ENCODE measurements at places on chromosomes 2 and 18.

DNA sequence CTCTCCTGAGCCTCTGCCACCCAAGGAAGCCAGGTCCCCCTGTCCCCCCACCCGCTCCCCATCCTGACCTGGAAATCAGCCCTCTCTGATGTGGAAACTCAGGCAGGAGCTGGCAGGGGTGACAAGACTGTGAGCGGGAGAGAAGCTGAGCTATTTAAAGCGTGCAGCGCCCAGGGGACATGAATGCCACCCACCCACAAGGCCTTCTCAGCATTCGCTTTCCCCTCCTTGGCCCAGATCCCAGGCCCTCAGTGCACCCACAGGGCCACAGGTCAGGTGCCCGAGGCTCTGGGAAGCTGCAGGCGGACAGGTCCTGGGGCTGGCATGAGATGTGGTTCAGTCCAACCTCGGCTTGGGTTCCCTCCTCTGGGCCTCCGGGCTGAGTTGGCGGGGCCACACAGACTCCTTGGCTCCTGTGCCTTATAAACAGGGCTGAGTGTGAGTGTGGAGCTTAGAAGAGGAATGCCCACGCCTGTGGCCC is 168.3 kb downstream of the SMAD7 start:
- no peak for DNase-seq

DNA sequence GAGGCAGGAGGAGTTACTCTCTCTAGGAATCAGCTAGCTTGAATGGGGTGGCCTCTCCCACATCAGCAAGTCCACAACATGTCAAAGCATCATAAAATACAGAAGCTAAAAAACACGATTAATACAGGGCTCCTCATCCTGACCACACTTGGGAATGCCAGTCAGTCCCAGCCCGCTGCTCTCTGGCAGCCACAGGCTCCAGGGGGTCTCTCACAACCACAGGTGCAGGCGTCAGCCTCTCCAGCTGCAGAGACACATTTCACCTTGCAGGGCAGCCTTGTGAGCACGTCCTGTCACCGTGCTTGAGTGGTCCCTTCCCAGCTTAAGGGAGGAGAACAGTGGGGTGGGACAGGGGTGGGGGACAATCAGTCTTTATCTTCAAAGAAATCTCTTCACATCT is 137.4 kb upstream of the SH3BP4 start:
- DNase-seq: no peak

DNA sequence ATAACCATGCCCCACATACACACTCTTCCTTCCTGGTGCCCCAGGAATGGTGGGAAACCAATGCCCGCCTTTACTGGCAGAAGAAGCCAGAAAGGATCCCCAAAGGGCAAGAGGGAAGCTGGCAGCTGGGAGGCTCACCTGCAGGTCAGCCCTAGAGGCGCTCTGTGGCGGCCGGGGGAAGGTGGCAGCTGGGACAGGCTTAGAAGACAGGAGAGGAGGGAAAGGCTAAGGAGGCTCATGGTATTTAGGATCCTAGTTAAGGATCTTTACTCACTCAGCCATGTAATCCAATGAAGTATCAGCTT is 23.8 kb downstream of the ADRA2B start:
- no peak for DNase-seq

DNA sequence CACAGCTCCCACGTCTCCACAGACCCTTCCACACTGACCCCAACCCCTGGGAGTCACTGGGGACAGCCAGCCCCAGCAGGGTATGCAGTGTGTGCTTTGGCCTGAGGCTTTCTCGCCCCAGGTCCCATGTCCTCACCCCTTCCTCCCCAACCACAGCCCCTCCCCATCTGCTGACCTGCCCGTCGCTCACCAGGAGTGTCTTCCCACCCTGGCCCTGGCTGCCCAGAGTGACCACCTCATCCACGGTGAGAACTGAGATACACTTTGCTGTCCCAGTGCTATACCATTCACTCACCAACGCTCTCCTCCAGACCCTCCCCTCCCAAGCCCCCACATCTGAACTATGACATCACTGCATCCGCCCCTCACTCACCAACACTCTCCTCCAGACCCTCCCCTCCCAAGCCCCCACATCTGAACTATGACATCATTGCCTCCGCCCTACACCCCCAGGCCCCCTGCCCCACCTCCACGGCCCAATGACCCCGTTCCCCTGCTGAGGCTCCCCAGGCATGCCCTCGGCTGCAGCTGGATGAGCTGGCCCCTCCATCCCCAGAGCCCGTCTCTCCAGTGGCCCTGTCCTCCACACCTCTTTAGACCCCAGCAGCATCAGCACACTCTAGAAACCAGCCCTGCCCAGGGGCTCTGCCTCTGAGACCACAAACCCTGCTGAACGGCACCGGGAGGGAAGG is 55.2 kb downstream of the ANKMY1 start:
- no peak for DNase-seq

DNA sequence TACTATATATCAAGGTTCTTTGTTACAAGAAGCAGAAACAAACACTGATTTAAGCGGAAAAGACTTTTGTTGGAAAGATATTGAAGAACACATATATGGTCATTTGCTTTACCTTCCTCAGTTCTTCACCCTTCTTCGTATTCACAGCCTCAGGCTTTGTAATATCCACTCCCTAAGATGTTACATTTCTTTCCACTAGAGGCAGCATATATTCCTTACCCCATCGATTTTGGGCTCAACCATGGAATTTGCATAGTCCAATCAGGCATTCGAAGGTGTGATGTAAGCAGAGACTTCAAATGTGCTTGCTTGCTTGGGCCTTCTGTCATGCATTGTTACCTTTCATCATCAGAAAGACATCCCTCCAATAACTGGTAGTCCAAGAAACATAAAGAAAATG is 287.4 kb downstream of the PID1 start:
- DNase-seq: no peak

DNA sequence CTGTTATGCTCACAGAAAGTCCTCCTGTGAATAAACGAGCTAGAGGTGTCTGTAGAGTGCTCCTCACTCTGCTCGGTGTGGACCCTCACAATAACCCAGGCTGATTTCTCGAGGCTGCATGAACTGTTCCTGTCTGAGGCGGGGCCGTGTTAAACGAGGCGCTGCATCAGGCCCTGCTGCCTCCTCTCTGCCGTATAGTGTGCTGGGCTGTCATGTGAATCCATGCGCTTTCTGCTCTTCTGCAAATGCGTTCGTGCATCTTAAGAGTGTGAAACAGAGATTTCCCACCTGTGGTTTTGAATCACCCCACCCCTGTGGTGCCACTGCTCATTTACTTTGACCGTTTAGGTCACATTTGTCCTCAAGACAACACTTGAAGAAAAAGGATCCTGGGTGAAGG is 26.2 kb downstream of the TRAF3IP1 start:
- no peak for DNase-seq

DNA sequence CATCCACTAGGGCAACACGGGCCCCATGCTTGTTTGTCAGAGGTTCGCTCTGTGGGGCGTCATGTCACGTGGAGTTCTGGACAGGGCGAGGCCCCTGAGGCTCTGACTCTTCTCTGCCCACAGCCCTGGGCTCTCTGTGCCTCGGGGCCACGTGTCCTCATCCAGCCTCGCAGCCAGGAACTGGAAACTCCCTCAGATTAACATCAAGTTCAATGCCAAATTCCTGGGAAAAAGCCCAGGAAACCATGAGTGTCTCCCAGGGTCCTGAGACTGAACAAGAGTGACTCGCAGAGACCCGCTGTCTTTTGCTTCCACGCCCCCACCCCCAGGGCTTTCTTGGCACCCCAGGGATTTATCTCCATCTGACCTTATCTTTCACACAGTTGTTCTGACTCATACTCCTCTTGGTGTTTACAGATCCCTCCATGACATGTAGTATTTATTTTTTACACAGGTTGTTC is 174.0 kb upstream of the PIEZO2 start:
- no peak for DNase-seq

DNA sequence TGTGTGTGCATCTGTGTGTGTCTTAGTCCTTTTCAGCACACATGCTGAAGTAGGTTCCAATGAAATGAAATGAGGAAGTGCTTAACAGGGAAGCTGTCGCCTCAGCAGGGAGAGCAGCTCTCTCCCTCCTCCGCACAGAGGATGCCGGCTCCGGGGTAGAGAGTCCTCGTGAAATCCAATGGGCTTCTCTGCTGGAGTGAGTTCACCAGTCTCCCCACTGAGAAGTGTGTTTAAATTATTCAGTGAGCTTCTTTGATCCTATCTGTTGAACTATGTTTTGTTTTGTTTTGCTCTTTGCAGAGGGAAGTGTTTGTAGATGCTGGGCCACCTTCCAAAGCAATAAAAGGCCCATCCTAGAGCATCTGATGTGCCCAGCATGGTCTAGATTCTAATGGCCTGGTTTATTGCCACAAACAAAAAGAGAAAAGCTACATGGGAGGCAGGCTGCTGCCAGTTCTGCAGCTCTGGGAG is 6.7 kb downstream of the PPP1R7 start:
- no peak for DNase-seq

GRCh38 chr18:57984490-57985115 is 59.4 kb upstream of the NEDD4L start:
- no peak for DNase-seq

GRCh38 chr2:180873219-180873618 is 107.2 kb upstream of the UBE2E3 start:
- DNase-seq: no peak

GRCh38 chr18:11308499-11308898 is 159.1 kb upstream of the PIEZO2 start:
- DNase-seq: no peak

DNA sequence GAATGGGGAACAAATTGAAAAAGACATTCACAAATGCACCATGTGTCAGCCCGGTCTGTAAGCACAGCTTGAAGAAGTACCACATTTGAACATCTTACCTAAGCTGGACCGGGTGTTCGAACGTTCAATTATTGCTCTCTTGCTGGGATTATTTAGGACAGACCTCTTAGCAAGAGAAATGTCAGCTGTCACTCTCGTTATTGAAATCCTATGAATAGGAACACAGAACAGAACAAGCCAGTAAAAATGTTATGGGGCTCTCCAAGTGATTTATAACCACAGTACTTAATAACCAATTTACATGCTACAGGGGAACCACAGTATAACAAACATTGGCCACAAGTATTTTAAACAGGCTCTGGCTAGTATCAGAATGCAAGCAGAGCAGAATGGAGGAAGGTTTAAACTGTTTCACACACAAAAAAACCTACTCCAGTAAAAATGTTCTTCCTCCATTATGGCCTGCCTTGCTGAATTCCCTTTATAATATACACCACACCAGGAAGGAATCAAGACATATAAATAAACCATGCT is 32.5 kb upstream of the ARL5A start:
- DNase-seq: no peak

DNA sequence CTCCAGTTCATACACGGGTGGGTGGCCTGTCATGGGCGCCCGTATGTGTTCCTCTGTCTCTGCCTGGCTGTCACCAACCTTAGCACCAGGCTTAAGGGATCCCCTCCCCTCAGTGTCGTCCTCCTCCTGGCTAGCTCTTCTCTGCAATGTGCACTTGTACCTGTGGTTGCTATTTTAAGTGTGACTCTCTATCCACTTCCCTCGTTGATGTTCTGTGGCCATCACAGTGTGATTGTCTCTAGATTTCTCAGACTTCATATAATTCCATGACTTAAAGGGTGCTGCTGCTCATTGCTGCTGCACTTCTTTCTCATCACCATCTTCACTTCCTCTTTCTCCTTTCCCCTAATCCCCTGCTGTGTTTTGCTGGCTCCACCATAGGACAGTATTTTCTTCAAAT is 143.4 kb downstream of the EML6 start:
- no peak for DNase-seq

DNA sequence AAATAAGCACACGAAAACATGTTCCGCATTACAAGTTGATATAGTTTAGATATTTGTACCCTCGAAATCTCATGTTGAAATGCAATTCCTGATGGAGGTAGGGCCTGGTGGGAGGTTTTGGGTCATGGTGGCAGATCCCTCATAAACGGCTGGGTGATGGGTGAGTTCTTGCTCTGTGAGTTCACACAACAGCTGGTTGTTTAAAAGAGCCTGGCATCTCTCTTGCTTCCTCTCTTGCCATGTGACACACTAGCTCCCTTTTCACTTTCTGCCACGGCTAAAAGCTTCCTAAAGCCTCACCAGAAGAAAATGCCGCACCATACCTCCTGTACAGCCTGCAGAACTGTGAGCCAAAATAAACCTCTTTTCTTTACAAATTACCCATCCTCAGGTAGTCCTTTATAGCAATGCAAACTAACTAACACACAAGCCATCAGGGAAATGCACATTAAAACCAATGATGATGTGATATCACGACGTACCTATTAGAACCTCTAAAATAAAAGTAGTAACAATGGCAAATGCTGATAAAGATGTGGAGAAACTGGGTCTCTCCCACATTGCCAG is 188.5 kb downstream of the ANAPC1 start:
- no peak for DNase-seq

- DNase-seq: no peak
Observed at GRCh38 chr18:36590621-36591580, 237.9 kb downstream of the TPGS2 start.

DNA sequence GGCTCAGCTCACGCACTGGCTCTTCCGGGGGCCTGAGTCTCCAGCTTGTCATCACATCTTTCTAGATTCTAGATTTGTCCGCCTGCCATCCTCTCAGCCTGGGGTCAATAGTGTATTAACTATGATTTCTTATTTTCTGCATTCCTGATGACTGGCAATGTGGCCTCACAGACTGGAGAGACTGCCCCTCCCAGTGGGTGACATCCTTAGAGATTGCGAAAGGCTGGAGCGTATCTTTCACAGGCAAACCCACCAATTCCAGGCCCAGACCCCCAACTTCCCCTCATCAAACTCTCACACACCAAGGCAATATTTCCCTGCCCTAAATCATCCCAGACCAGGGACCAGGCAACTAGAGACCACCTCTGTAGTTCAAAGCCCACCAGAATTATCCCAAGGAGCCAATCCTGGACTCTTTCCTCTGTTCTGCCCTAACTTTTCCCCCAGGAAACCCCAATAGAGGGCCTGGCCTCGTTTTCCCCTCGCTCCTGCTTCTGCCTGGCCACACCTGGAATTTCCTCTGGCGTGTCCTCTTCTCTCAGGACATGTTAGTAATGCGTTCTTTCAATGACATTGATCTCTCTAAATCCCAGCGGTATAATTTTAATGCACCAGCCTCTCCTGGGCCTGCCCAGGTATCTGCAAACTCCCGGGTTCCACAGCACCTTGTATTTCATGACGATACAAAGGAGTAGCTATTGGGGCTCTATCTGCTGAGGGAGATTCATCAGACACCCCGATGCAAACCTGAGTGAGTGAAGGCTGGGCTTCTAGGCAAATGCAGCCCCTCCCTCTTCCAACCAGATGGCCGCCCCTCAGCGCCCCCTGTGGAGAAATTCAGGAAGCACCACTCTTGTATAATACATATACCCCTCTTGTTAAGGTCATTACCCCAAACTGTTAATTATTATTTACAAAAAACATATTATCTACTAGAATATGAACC is 2.4 kb upstream of the KCNF1 start:
- DNase-seq: no peak

GRCh38 chr2:12604341-12604740 is 112.4 kb upstream of the TRIB2 start:
- no peak for DNase-seq

GRCh38 chr18:48996901-48997463 is 46.2 kb upstream of the SMAD7 start:
- no peak for DNase-seq

DNA sequence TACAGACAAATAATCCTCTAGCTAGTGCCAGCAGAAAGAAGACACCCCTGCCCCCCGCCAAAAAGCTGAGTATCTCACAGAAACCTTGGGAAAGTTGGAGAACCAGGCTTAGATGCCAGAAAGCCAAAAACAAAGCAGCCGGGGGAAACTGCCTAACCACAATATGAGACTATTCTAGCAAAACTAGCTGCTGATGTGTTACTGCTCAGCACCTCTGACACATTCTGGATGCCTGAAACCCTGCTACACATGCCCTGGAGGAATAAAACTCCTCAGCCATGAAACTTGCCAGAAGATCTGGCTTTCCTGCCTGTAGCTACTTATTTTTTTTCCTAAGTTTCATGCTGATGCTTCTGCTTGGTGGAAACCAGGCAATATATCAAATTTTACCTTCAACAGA is 122.7 kb upstream of the GCFC2 start:
- no peak for DNase-seq

Data from activated CD4-positive, alpha-beta T cell treated with anti-CD3 and anti-CD28 coated beads, Interleukin-2, amount 50 U/mL, for 24 hours (primary cell).